Stimulated activated CD8-positive, alpha-beta memory T cell treated with anti-CD3 and anti-CD28 coated beads, Interleukin-4, amount 100 ng/mL, for 24 hours (primary cell): ENCODE measurements at places on chromosomes 6 and 20.

GRCh38 chr20:37764333-37764935 lies 70.6 kb downstream of the CTNNBL1 start:
- DNase-seq: no peak

DNA sequence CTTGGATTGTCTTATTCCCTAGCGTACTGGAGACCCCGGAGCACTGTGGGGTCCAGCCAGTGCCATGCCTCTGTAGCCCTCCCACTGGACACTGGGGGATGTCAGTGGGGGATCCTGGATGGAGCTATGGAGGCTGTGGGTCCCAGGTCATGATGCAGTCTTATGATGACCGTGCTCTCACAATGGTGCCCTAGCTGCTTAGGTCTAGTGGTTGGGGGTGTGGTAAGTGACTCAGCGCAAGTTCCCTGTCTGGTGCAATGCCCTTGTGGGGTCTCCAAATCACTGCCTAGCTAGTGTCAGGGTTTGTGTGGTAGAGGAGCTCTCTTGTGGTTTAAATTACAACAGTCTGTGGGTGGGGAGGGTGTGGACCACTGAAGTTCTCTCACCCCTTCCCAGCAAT lies 135.4 kb downstream of the CDC5L start:
- DNase-seq: no peak

DNA sequence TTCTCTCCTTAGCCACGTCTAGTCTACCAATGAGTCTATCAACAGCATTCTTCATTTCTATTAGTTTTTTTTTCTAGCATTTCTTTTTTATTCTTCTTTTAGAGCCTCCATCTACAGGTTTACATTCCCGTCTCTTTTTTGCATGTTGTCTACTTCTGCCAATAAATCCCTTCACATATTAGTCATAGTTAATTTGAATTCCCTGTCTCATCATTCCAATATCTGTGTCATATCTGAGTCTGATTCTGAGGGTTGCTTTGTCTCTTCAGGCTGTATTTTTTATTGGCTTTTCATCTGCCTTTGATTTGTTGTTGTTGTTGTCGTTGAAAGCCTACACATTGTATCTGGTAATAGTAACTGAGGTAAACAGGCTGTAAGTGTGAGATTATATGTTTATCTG lies 104.6 kb downstream of the HMGCLL1 start:
- no peak for DNase-seq

DNA sequence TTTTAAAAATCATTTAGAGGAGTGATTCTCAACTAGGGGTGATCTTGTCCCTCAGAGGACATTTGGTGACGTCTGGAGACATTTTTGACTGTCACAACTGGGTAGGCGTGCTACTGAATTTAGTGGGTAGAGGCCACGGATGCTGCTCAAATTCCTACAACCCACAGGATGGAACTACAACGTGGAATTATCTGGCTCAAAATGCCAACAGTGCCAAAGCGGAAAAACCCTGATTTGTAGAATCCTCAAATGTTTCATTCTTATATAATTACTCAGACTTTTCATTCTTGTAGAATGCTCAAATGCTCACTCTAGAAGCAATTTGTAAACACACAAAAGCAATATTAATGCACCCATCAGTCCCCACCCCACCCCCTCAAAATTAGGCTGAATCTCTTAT lies 229.8 kb downstream of the ZMYND8 start:
- DNase-seq: no peak

- no peak for DNase-seq
Measured at GRCh38 chr6:142898927-142899895, 45.8 kb downstream of the HIVEP2 start.

- DNase-seq: no peak
Measured at GRCh38 chr6:161804838-161805237, 531.0 kb upstream of the AGPAT4 start.

DNA sequence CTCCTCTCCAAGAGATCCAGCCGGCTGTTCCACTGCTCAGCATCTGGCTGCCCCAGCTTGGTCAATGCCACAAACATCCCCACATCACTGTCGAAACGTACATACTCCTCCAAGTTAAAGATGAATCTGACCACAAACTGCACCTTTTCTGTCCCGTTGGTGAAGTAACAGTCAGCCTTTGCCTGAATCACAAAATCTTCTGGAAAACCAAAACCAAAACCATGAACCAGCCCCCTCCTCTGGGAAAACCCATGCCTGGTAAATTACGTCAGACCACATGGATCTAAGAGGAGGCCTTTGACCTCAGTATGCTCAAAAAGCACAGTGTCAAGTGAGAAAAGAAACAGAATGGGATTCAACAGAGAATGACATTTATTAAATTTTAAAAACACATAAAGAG lies 1.7 kb downstream of the HLA-DOB start:
- DNase-seq: no peak

- no peak for DNase-seq
Measured at GRCh38 chr20:1401451-1401907, 8.6 kb upstream of the FKBP1A start.

DNA sequence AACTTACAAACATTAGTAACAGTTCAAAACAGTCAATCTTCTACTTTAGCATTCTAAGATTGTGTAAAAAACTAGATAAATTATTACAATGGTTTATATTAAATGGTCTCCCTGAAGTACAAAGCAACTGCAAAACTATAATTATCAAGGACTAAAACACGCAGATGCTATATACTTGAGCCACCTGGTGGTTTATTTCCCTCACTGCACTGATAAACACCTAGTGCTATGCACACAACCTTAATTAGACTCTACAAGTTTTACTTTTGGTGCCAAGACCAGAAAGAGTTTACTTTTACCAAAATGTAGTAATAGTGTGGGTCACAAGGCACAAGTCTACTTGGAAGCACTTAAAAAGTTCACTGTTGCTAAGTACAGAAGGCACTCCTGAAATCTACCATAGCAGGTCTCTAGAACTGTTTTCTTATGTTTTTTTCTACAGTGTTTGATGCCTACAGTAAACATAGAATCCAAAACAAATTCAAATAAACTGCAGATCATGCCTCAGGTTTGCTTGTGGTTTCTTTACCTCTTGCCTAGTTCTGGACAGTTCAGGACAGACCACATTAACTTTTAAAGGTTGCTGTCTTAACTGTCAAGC lies 49.2 kb downstream of the GMDS start:
- no peak for DNase-seq

DNA sequence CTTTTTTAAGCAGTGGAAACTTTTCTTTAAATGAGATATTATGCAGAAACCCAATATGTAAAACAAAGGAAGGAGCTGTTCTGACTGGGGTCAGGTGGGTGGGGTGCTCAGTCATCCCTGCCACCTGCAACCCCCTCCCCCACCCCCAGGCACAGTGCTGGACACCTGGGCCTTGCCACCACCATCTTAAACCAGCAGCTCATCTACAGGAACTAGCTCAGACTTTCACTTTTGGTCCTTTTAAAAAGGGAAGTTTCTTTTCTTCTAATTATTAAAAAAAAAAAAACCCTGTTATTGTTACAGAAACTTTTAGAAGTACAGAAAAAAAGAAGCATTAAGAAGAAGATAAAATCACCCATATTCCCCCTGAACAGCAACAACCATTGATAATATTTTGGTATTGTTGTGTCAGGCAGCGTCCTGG lies 37.1 kb downstream of the PPP1R16B start:
- peak; percentile 68 for DNase-seq

GRCh38 chr6:159418997-159419396 lies 249.8 kb downstream of the FNDC1 start:
- DNase-seq: no peak

GRCh38 chr6:123380257-123380656 lies 256.5 kb downstream of the TRDN start:
- no peak for DNase-seq

DNA sequence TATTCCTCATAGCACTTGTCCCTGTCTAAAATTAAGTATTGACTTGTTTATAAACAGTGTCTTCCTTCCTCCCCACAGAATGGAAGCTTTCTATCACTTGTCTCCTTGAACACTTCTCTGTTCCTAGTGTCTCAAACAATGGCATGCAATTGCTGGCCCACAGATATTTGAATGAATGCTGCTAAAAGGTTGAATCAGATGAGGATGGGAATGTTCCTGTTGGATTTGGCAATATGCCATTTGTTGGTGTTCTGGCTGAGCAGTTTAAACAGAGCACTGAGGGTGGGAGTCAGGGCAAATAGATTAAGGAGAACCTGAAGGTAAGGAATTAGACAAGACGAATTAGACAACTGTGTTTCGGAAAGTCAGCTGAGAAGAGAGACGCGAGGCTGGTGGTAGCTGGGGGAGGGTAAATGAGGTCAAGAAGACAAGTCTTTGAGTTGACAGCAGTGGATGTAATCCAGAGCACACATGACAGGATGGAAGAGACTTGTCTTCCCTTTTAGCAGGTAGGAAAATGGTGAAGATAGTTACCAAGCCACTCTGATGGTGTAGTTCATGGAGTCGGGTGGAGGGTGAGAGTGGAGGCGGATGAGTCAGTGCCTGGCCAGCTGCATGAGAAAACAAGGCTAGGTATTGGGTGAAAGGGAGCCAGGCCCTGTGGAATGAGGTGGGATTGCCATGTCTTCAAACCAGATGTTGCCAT lies 58.3 kb upstream of the GNRH2 start:
- peak; percentile 10 for DNase-seq

DNA sequence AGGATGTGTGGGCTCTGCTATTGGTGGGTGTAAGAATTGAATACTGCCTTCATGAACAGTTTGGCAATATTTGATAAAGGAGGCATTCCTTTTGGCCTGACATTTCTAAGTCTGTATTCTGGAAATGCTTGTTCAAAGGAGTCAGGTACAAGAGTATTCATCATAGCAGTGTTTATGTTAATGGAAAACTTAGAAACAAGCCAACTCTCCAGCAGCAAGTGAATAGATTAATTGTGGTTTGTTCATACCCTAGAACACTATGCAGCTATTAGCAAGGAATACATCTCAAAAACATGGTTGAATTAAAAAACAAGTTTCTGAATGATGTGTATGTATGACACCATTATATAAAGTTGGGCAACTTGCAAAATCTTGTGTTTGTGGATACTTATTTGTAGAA lies 195.8 kb downstream of the ZFAND3 start:
- no peak for DNase-seq

GRCh38 chr6:140779991-140780596 lies 1352.6 kb upstream of the GJE1 start:
- DNase-seq: no peak

- DNase-seq: no peak
Measured at GRCh38 chr6:147126618-147127022, 77.6 kb upstream of the STXBP5 start.

DNA sequence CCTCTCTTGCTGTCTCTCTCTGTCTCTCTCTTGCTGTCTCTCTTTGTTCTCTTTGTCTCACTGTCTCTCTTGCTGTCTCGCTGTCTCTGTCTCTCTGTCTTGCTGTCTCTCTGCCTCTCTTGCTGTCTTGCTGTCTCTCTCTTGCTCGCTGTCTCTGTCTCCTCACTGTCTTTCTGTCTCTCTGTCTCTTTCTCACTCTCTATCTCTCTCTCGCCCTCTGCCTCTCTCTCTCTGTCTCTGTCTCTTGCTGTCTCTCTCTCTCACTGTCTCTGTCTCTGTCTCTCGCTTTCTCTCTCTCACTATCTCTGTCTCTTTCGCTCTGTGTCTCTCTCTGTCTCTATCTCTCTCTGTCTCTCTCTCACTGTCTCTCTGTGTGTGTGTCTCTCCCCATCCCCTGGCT lies 92.9 kb upstream of the MC3R start:
- DNase-seq: no peak

DNA sequence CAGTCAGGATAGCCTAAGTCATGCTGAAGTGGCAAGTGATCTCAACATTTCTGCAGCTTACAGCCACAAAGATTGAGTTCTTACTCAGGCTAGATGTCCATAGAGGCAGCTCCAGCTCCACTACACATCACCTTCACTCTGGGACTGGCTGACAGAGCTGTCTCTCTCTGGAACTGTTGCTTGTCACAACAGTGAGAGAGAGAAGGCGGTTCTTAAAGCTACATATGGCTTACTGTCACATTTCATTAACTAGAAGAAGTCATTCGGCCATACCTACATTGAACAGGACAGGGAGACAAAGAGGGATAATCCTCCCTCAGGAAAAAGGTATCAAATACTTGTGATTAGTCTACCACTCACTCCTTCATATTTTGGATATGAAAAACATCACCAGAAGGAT lies 914.9 kb upstream of the FLRT3 start:
- DNase-seq: no peak

DNA sequence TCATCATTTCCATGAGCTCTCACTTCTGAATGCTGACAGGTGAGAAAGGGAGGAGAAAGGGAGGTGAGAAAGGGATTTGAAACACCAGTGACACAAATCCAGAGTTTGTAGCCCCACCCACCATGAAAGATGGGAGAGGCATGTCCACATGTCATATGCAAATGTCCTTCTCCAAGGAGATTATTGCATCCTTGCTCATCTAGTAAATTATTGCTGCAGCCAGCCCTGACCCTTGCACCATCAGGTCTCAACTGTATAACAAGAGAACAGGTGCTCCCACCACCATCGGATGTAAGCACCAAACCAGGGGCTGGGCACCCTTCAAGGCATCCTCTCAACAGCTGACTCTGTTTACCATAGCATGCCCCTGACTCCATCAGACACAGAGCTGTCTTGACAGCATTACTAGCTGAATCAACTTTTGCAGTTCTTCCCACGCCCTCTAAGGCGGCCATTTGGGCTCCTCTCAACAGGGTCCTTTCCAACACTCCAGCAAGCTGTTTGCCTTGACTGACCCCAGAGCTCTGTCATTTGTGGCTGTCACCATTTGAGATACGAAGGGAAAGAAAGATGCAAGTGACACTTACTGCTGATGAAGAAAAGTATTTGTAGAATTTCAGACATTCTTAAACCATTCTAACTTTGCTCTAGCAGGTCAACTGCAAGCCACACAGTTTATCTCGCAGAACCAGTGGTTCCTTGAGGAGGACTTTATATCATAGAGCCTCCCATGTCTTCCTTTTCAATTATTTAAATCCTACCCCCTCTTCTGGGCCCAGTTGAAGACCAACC lies 14.2 kb downstream of the GFOD1 start:
- no peak for DNase-seq
